Right ventricle myocardium superior (tissue), 1 donor: ENCODE measurements at places on chromosomes 5 and 9. TPM values are rescaled to one million over a fixed set of nuclear protein-coding genes. Genes with fewer than 3 reads are reported as not detected.
A peak's percentile ranks its signal among the peaks of the same experiment; 100 is the strongest.

DNA sequence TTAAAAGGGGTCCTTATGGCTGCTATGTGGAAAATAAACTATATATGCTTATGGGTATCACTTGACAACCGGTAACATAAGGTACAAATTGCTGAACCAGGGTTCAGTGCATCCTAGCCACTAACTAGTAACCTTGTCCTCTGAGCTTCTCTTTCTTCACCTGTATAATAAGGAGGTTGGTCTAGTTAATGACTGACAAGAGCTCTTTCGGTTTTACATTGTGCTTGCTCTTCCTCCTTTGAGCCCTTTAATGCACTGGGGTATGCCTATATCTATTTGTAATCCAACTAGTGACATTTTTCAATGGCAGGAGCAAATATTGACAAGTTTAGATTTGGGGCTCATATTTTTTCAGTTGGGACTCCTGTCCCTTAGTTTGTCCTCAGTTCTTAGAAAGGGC, 66.1 kb downstream of the NPR3 start:
- DNase-seq = no peak

DNA sequence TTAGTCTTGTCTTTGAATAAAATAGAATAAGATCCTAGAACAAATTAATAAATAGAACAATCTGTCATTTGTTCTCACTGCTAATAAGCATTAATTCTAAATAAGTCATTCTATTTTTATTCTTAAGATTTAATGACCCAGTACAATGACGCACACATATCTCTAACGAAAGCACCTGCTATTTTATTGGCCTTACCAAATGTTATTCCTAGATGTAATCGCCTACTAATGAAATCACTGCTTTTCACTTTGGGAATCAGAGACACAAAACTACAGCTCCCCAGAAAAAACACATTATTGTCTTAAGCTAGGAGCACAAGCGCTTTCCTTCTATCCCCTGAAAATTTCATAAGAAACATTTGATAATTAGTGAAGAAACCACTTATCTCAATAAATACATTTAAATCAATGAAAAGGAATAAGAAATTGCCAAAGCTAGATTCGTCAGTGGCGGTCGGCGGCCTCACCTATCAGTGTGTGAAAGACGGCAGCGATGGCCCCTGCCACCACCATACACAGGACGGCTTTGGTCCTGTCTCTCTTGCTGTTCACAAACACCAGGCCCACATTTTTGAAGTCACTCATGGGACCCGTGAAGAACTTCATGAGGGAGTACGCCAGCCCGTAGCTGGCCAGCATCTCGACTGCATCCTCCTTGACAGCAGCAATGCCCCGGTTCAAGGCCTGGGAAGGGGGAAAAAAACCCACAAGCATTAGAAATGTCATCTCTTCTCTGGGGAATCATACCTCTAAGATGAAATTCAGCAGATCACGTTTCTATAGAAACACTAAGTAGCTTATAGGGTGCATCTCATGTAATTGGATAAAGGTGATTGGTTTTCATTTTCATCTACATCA, 102.8 kb downstream of the ANKH start:
- no peak for DNase-seq

- no peak for DNase-seq
Measured at GRCh38 chr9:125538092-125538473, 168.9 kb downstream of the MAPKAP1 start.

- DNase-seq = peak; percentile 90
Measured at GRCh38 chr5:61625681-61626621, 293.9 kb downstream of the ZSWIM6 start.

DNA sequence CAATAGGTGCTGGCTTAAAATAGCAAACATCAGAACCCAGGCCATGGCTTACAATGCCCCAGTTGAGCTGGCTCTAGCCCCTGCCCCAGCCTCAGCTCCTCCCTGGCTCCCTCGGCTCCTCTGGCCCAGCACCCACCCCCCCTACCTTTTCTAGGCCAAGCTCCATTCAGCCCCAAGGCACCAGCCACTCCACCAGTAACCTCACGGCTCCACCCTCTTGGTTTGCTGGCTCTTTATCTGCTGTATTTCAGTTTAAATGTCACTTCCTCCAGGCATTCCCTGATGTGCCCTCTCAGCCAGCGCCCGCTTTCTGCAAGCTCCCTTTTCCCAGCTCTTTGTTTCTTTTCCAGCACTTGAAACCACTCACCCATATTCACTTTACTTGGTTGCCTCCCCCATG, 10.6 kb downstream of the C1QTNF2 start:
- DNase-seq = no peak

- no peak for DNase-seq
Measured at GRCh38 chr5:147081311-147081764, 153.5 kb upstream of the STK32A start.

DNA sequence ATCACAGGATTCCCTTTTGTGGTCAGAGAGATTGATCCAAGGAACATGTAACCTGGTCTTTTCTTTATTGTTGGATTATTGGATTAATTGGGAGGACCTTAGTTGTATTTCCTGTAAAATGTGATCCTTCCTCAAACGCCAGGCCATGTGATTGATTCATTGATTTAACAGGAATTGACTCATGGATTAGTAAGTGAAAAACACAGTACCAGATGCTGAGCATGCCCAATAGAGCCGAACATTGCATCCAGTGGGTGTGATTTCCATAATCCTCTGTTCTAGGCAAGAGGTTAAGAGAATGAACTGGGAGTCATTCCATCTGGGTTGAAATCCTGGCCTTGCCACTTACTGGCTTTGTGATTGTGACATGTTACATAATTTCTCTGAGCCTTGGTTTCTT, 522.3 kb downstream of the MAT2B start:
- no peak for DNase-seq

GRCh38 chr9:128774804-128775203, 3.1 kb upstream of the ZER1 start:
- no peak for DNase-seq

DNA sequence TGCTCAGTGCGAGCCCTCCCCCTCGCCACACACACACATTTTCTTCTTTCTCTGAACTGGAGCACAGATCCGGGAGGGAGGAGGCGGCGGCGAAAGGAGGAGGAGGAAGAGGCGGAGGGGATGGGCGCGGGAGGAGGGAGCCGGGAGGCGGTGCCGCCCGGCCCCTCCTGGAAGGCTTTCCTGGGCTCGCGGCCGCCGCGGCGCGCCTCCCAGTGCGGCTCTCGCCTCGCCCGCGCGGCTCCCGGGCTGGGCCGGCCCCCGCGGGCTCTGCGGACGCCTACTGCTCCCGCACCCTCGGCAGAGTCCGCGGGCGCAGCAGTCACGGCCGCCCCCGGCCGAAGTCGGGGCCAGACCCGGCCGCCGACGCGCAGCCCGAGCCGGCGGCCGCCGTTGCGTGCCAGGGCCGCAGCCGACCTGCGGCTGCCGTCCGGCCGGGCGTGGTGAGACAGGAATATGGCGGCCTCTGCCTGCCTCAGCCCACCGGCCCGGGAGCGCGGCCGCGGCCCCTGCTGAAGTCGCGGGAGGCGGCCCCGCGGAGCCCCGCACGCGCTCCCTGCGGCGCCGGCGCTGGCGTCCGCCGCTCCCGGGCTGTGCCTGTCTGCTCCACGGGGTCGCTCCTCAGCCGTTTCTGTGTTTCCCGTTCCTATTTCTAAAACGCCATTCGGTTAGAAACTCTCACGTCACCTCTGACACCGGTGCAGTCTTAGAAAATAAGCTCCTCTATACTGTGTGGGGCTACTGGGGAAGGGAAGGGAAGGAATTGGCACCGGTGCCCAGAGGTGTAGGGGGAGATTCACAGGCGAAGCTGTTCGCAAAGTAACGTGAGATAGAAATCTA, 500 bp upstream of the GNAQ start:
- peak; percentile 94 for DNase-seq

GRCh38 chr5:159549046-159549445, 218.8 kb upstream of the IL12B start:
- DNase-seq = no peak

DNA sequence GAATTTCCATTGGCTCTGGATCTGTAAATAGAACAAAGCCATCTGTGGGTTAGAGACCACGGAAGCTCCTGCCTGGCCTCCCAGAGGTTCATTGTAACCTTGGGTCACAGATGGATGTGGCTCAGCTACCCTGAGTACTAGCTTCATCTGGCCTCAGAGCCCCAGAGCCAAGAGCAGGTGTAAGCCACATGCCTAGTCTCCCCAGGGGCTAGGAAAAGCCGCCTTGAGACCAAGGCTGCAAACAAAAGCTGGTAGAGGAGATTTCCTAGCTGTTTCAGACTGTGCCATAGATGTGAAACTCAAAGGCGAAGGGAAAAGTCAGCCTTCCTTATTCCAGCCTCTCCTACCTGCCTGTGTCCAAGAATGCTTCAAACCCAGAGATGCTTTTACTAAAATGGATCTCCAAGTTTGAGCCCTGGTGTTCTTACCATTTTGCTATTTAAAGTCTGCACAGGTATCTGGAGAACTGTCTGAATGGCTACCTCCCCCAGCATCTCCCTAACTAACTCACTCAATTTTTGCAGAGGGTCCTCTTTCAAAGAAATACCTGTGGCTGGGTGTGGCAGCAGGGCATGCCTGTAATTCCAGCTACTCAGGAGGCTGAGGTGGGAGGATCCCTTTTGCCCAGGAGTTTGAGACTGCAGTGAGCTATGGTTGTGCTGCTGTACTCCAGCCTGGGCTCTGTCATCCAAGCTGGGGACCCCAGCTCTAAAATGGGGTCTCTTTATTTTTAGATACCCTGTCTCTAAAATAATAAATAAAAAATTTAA, 42.3 kb upstream of the MAP1B start:
- DNase-seq = no peak

DNA sequence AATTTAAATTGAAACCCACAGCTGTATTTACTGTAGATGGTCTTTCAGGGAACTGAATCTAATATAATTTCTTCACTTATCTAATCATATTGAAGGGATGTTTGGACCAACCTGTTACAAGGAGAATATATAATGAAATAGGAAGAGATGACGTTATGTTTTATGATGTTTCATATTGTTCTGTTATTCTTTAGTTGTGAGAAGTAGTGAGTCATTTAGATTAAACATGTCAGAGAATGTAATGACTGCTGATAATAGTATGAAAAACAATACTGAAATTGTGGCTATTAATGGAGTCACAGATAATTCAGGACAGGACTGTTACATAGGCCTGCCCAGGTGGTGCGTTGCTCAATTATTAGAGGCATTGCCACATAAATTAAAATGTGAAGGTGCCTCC, 1993.4 kb downstream of the EFNA5 start:
- DNase-seq = no peak

DNA sequence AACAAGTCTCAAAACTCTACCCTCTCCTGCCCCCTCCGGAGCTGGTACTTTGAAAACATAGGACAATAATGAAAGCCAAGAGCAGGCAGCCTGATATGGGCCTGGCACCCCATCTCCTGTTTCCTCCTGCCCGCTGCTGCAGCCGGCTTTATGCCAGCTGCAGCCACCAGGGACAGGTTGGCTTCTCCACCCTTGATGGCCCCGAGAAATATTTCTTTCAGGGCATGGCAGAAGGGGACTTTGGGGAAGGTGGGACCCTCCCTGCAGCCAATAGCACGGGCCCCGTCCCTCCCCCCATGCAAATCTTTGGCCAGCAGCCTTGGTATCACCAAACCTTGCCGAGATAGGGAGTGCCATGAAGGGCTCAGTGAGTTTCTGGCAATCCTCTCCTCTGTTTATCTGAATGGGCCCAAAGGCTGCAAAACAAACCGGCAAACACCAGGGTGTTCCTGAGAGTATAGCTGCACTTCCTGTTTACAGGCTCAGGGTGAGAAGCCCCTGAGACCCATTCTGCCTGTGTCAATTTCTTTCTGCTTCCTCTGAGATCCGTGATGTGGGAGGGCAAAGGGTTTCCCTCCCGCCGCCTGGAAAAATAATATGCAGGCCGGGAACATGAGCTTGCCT, 73.4 kb upstream of the BOD1 start:
- peak; percentile 43 for DNase-seq

DNA sequence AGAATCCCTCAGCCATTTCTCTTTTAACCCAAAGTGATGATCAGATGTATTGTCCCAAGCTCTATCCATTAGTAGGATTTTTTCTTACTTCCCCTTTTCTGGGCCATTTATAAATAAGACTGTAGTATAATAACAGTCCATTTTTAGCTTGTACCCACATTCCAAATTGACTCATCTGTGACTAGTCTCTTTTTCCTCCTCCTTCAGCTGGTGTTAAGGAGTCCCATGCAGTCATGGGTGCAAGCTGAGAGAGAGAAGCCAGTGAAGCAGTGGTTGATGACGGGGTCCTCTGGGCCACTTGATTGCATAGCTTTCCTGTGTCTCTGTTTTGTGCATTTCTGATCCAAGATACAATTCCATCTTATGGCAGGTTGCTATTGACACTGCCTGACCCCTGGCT, 476.0 kb upstream of the CD180 start:
- DNase-seq = no peak

- DNase-seq = peak; percentile 28
Measured at GRCh38 chr5:179185941-179186411, 125.8 kb downstream of the ZNF354C start.

DNA sequence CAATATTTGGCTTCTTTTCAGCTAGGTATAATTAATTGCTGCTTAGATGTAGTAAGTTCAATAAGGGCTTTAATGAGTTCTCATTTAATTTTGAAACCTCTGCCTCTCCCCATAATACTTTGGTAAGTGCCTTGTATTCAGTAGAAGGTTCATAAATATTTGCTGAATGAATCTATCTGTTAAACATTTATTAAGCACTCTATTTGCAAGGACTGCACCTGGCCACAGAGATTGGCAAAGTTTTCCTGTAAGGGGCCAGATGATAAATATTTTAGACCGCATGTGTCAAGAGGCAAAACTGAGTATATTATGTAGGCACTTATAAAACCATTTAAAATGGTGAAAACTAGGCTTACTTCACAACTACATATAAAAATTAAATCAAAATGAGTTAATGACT, 19.0 kb upstream of the GNA14 start:
- DNase-seq = no peak

GRCh38 chr5:130992095-130992494, 173.0 kb downstream of the HINT1 start:
- DNase-seq = no peak

DNA sequence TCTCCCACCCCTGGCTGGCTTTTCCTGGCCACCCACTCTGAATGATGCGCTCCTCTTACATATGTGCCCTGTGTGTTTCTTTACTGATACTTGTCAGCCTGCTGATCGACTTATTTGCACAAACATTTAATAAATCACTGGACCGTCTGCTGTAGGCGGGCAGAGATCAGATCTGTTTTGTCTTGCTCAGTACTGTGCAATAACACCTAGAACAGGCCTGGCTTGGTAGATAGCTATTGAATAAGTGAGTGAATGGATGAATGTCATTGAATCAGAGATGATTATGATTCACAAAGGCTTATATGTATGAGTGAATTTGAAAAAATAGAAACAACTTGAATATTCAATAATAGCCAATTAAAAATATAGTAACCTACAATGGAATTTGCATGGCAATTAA, 165.1 kb downstream of the RGS3 start:
- DNase-seq = no peak

- no peak for DNase-seq
Measured at GRCh38 chr5:128487041-128487440, 51.0 kb downstream of the FBN2 start.

- DNase-seq = no peak
Measured at GRCh38 chr9:133803745-133804144, 65.6 kb upstream of the SARDH start.

Gene ARL10
- 5.5 TPM for total RNA-seq

Gene ORM2
- not detected for total RNA-seq

Gene IL4
- total RNA-seq = not detected

Gene RMRP
- 19,155 TPM for total RNA-seq

Gene CA9
- not detected for total RNA-seq

Gene SPINK7
- total RNA-seq = not detected

Gene CYLC2
- not detected for total RNA-seq

Gene CCL19
- total RNA-seq = 0.70 TPM

Gene MTMR12
- total RNA-seq = 14.6 TPM
